ENCODE measurements at places on chromosomes 3 and 15.

DNA sequence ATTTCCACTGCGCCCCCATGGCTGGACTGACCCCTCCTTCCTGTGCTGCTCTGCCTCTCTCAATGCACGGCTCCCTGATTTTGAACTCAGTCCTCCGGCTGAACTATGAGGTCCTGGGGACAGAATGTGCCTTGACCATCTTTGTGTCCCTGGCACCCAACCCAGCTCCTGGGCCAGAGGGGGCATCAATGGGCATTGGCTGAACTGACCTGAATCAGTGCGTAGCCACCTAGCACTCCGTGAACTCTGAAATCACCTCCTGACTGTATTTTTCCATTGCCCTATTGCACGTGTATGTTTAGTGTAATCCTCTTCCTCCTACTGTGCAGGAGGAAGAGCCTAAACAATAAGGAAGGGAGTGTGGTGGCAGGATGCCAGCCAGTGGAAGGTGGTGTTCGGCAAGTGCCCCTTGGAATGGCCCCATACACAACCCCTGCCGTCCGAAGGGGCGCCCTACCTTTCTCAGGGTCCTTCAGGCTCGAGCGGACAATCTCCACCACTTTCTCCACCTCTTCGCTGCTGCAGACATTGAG is 33.5 kb downstream of the BDH1 start:
- no peak for DNase-seq

GRCh38 chr15:98667521-98668179 is 19.3 kb downstream of the IGF1R start:
- no peak for DNase-seq

GRCh38 chr3:123750659-123751420 is 133.3 kb downstream of the MYLK start:
- DNase-seq = no peak

GRCh38 chr15:59315914-59316451 is 56.7 kb downstream of the MYO1E start:
- no peak for DNase-seq

DNA sequence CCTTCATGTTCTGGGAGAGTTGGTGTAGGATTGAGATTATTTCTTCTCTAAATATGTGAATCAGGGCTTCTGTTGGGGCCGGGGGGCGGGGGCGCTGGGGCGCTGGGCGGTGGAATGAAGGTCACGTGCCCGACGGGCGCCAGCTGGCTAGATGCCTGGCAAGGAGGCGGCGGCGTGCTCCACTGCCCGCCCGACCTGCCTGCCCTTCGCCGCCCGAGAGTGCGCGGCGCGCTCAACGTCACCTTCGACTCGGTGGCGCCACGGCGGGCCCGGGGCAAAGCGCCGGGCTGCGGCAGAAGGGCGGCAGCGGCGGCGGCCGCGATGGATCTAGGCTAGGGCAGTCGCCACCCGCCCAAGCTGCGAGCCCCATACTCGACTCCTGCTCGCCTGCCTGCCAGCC is 47.0 kb upstream of the LHFPL4 start:
- DNase-seq = no peak

DNA sequence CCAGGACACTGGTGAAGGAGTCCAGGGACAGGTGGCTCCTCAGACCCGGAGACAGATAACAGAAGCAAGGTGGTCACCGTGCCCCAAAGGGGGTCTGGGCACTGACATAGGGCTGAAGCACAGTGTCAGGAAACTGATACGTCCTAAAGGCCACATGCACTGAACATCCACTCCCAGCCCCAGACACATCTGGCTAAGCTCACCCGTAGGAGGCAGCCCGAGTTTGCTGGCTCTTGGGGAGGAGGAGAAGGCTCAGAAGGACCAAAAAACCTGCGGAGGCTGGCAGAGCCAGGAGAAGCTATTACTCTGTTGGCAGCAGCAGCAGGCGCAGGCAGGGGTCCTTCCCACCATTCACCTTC is 1.2 kb downstream of the CACNA2D2 start:
- DNase-seq = no peak

DNA sequence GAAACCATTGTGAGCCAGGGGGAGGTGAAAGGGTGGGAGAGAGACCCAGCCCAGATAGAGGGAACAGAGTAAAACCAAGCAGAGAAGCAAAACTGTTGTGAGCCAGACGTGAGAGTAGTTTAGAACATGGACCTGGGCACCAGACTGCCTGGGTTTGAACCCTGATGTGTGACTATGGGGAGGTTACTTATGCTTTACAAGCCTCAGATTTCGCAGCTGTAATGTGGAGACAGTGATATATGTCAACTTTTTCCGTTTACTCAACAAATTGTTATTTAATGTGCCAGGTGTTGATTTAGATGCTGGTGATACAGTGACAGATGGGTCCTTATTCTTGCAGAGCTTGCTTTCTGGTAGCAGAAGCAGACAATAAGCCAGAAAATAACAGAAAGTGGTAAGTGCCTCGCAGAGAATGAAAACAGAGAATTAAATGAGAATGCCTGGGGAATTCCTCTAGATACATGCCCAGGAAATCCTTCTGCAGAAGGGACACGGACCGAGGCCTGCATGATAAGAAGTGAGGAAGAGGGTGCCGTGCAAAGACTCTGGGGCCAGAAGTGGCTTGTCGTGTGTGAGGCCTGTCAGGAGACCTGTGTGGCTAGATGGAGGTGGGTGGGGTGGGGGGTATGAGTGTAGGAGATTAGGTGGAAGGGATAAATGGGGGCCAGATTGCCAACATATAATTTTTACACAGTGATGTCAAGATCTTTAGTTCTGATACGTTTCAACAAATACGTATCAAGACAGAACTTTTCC is 15.0 kb downstream of the KAT2B start:
- no peak for DNase-seq

DNA sequence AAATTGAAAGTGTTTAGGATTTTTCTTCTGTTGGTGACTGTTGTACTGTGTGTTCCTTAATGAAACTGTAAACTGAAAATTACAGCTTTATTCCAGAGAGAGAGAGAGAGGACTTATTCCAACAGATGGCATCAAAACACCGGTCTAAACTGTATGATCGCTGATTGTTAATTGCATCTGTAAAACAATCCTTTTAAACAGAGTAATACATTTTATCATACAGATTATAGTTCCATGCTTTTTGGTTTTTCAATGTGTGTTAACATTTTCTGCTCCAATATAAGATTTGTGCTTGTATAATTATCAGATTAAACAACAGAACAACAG is 289.7 kb upstream of the DNAJC19 start:
- DNase-seq = no peak

GRCh38 chr3:114942773-114943172 is 204.3 kb downstream of the ZBTB20 start:
- DNase-seq = no peak

DNA sequence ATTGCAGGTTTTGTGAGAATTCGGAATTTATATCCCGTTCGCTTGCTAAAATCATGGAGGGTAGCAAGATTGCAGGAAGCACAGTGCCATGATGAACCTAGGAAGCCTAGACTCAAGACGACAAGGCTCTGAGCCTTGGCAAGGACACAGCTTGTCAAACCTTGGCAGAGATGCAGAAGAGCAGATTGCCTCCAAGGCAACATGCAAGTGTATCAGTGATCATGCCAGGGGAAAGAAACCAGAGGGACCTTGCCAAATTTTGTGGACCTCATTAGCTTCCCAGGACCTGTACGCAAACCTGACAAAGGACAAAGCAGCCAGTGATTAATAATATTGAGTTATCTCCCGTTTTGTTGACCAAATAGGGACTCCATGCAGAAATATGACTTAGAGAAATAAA is 159.7 kb downstream of the GOLIM4 start:
- no peak for DNase-seq

DNA sequence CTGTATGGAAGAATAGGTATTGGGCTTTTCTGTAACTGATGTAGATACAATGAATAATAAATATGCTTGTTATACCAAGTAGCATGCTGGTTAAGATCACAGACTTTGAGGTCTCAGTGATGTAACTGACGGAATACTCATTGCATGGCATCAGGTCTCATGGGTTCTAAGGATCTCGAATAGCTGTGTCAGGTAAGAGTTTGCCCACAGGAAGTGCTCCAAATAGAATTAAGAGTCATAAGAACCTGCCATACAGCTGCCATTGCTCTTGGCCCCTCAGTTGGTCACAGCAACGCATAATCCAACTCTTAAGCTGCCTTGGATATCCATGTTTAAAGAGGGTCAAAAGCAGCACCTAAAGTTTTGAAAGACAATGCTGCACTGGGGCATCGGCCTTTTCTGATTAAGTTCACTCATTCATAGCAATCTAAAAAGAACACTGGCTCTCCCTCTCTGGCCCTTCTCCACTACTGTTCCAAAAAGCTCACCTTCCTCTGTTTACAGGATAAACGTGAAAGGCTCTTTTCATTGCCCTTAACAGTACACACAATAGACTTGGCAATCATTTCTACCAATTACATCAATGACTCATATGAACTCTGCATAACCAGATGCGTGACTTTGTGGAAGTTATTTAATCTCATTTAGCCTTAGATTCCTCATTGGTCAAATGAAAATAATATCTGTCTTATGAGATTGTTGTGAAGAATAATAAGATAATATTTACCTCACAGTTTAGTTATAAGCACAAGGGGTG is 74.6 kb downstream of the ZBTB20 start:
- DNase-seq = no peak

- DNase-seq = no peak
These were observed 4.1 kb downstream of the CCDC191 start for GRCh38 chr3:114052216-114052615.

GRCh38 chr3:103134023-103134724 is 699.4 kb downstream of the ZPLD1 start:
- no peak for DNase-seq

GRCh38 chr3:45929042-45929679 is 14.1 kb upstream of the CXCR6 start:
- peak; percentile 31 for DNase-seq

DNA sequence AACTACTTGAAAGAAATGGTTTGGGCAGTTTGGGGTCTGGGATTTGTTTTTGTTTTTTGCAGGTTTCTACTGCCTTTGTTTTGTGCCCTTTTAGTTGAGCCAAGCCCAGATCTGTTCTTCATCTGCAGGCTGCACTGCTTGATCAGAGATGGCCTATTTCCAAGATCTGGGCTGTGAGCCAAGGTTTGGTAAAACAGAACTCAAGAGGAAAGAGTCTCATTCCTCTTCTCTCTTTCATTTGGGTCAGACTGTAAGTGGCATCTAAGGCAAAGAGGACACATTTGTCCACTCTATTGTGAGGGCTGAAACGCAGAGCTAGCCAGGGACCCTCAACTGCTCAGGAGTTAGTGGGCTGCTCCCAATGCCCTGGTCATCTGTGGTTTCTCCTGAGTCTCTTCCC is 104.4 kb upstream of the UBE3A start:
- DNase-seq = no peak

- DNase-seq = peak; percentile 93
These were observed at the start of the genes MST1 and RNF123 for GRCh38 chr3:49689046-49689907. Gene MST1, minus strand, starts transcription at chr3:49689474. Its CDS starts 783 bp downstream, at chr3:49688691. Gene RNF123, plus strand, starts transcription at chr3:49689557. Its CDS starts 1,609 bp downstream, at chr3:49691166.

- DNase-seq = no peak
These were observed 18.1 kb downstream of the CX3CR1 start for GRCh38 chr3:39261726-39262125.

DNA sequence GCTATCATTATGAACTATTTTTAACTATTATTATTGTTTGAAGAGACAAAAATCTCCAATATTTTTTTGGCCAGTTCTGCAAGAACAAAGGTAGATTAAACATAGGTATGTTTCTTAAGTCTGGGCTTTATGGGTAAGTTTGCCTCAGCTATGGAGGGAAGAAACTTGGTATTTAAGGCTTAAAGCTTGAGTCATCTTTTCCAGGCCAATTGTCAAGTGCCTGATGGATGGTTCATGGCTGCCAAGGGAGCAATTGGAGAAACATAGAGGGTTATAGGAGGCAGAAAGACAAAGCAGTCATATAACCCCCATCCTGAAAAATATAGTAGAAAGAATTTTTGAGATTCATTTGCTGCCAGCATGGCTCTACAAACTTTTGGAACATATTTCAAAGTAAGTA is 7.2 kb upstream of the STAC start:
- DNase-seq = no peak

- DNase-seq = no peak
These were observed 10.6 kb downstream of the ZIC1 start for GRCh38 chr3:147419781-147420224.

- no peak for DNase-seq
These were observed 1144.5 kb downstream of the TUSC7 start for GRCh38 chr3:117853923-117854668.

DNA sequence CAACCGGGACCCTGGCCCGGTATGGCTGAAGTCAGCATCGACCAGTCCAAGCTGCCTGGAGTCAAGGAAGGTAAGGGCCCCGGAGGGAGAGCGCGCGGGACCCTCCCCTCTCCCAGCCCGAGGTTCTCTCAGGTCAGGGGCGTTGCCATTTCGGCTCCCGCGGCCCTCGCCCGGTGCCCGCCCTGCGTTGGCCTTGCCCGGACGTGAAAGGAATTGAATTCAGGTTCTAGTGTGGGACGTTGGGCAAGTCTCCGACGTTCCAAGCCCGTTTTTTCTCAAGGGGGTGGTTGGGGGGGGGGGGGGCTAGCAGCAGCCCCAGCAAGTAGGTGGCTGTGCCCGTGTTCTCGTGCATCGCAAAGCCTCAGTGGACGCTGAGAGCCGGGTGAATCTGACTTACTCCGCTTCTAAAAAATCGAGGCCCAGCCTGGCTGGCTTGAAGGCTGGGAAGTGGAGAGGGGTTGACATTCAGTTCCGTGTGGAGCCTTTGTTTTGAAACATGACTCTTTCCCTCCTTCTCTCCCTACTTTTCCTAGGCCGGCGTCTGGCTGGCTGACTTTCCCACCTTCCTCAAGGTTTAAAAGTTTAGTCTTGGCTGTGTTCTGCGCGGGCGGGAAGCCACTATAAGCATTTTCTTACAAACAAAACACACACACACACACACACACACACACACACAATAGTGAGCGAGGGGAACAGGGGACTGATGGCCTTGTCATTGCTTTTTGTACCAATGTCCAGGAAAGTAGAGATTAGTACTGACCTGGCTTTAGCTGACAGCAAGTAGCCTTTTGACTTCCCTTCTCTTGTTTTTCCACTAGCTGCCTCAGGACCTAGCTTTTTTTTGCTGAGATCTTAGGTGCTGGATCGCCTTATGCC is at the start of gene UTS2B:
UTS2B (minus strand) TSS at position 873 of the 876 bp plus-strand sequence. CDS start 48,337 bp downstream, outside the sequence.
- DNase-seq = peak; percentile 21

GRCh38 chr15:93127286-93127685 is 38.3 kb upstream of the RGMA start:
- DNase-seq = no peak

DNA sequence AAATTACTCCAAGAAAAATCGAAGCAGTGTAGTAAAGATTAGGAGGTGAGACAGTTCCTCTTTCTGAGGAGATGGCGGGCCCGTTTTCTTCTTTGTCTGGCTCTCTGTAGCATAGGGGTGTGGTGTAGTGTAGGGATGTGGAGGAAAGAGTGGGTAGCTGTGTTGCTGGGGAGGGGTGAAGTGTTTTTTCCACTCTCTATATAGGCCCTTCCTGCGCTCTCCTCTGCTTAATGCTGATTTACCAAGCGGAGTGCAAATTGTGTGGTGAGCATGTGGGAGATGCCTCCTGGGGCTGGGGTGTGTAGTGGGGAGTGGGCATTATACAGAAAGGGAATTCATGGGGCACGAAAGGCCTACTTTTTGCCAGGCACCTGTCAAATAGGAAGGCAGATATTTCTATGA is 94.9 kb downstream of the ST6GAL1 start:
- DNase-seq = no peak

Measured in inflammatory macrophage treated with lipopolysaccharide for 1 hour (primary cell).